ENCODE measurements at places on chromosomes 1 and 21.

- DNase-seq = no peak
These were observed 109.0 kb downstream of the JAK1 start for GRCh38 chr1:64857347-64857746.

DNA sequence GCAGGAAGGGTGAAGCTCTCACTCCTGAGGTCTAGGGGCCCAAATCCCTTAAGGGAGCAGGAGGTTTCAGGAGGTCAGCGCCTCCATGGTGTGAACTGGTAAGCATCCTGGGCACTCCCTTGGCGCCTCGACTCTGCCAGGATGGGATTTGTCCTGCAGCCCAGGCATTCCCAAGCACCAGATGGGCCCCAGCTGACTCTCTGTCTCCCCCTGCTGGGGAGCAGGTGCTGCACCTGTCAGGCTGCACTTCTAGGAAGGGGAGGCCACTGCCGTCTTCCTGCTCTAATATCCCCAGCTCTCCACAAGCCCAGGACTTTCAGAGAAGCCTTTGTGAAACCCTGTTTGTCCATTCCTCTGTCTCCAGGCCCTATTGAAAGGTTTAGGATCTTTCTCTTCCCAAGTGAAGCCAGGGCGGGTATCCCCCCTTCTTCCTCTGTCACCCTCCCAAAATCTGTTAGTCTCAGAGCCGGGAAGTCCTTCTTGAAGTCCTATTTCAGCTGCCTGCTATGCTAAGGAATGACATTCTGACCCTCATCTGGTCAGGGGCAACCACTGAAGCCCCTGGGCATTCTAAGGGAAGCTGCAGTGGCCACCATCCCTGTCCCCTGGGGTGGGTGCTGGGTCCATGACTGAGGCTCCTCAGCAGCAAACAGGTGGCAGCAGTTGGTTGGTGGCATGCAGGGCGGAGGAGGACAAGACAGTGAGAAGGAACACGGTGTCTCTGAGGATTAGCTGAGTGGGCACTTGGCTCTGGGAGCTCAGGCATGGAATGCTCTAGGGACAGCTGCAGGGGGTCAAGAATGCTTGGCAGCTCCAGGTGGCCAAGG is 3.2 kb downstream of the MYBPH start:
- no peak for DNase-seq

DNA sequence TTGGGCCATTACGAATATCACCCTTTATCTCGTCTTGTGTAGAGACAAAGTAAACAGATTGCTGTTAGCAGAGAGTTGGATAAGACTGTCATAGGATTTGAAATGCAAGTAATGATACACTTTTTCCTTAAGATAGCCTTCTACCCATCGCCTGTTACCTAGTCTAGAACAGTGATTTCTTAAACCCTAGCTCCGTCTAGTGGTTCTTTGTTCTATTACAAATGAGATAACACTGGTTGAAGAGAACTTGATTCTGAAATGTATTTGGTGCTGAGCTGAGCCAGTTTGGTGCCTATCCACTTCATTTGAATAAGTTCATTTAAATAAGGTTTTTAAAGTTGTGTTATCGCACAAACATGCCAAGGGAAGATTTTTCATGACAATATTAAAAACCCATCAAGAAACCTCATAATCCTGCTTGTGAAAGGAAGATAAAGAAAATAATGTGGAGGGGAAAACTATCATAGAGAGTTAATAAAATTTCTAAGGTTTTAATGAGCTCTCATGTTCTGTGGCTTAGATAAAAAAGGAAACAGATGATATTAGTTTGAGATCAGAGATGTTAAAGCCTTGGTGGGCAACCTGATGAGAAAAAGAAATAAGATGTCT is 1.5 kb upstream of the KCNH1 start:
- DNase-seq = no peak

DNA sequence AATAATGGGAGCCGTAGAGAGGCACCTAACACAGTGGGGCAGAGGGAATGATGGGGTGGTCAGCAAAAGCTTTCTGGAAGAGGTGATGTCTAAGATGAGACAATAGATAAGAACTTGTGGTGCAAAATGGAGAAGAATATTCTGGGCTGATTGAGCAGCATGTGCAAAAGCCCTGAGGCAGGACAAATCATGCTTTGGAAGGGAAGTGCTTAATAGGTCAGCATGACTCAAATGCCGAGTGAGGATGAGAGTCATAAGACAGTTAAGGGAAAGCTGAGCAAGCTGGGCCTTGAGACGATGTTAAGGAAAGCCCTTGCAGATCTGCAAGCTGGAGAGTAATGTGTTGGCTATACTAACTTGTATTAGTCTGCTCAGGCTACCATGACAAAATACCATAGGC is 37.3 kb upstream of the ASB17 start:
- DNase-seq = no peak

GRCh38 chr1:34265396-34265795 is 88.7 kb downstream of the C1orf94 start:
- DNase-seq = no peak

GRCh38 chr1:201732351-201732750 is 96.6 kb upstream of the IPO9 start:
- DNase-seq = no peak

- no peak for DNase-seq
These were observed 173.0 kb upstream of the LMO4 start for GRCh38 chr1:87155648-87156047.

GRCh38 chr21:14241297-14241696 is 25.3 kb downstream of the RBM11 start:
- DNase-seq = no peak

- no peak for DNase-seq
These were observed 35.7 kb upstream of the HLX start for GRCh38 chr1:220843481-220844011.

DNA sequence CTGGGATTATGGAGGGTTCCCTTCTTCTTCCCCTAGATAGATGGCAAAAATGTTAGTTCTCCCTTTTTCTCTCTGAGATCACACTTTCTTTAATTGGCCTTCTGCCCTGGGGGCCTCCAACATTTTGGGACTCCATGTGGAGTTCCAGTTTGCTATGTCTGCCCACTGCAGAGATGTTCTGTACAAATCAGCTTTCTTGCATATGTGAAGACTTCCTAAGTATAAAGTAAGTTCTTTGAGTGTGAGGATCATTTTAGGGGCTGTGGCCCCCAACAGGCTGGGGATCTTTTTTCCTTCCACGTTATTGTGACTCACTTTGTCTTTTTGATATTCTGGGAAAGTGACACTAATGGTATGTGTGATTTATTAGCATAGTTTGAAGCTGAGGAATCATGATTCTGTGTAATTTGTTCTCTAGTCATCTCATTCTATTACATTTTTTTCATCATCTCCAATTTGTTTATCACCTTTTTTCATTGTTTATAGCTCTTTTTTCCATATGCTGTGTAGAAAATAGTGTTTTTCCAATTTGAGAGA is 48.2 kb downstream of the HHAT start:
- DNase-seq = no peak

GRCh38 chr1:214967865-214968575 is 114.5 kb upstream of the KCNK2 start:
- DNase-seq = no peak

DNA sequence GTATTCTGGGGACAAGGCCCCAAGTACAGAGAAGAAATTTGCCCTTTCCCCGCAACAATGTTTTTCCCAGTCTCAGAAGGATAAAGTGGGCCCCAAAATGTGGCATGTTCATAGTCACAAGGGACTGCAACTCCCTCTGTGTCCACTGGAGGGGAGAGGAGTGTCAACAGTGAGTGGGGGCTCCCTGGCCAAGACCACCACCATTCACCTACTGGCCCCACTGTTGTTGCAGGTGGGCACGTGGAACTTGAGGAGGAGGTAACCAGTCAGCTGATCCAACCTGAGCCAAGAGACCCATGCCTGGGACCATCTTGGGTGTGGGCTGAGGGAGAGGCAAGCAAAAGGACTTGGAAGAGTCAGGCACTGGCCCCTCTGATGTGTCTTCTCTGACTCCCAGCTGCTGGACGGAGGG is 777 bp downstream of the NUDT17 start:
- DNase-seq = no peak

- DNase-seq = no peak
These were observed 23.2 kb upstream of the IFNAR1 start for GRCh38 chr21:33301632-33302002.

DNA sequence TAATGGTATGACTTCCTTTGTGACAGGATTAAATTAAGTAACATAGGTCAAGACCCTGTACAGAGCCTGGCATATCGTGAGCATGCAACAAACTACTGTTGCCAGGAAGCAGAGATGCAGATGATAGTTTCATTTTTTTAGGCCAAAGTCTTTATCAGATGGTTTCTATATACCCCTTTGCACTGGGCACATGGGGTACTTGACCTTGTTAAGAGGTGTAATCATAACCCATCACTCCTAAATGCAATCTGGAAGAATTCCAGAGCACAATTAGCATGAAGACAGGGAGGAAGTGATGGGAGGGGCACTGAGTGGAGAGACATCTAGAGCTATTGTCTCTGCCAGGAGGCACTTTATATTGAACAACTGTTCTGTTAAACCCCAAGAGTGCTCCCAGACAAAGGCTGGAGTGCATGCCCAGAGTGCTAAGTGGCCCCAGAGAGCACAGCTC is 22.1 kb downstream of the ZBTB17 start:
- peak; percentile 92 for DNase-seq

GRCh38 chr1:167431909-167432650 is 86.2 kb downstream of the CD247 start:
- DNase-seq = no peak

DNA sequence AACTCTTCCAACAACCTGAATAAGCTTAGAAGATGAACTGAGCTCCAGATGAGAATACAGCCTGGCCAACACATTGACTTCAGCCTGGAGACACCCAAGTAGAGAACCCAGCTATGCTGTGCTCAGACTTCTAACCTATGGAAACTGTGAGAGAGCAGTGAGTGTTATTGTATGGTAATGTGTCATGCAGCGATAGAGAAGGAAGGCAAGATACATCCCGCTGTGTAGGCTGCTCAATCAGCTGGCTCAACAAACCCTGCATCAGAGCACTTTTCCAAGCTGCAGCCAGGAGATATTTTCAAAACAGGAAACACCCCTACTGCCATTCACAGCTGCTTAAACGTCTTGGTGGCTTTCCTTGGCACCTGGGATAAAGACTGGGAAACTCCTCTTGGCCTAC is 321.3 kb downstream of the SIPA1L2 start:
- DNase-seq = no peak

DNA sequence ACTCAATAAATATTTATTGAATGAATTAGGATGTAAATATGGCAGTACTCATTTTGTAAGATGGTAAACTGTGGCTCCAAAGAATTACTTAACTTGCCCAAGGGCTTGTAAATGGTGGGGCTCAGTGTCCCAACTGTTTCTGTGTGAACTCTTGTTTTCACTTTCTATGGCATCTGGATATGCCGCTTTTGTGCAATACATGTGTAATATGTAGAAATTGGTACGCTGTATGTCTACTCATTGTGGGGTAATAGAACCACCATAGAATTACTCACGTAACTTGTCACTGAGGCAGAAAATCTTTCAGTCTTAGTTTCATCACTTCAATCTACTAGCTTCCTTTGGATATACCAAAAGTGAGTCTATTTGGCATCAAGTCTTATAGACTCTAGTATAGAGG is 977 bp downstream of the PRPF3 start:
- DNase-seq = no peak

- no peak for DNase-seq
These were observed 35.6 kb downstream of the STUM start for GRCh38 chr1:226584164-226584563.

GRCh38 chr1:25253911-25254310 is 6.7 kb upstream of the RSRP1 start:
- no peak for DNase-seq

DNA sequence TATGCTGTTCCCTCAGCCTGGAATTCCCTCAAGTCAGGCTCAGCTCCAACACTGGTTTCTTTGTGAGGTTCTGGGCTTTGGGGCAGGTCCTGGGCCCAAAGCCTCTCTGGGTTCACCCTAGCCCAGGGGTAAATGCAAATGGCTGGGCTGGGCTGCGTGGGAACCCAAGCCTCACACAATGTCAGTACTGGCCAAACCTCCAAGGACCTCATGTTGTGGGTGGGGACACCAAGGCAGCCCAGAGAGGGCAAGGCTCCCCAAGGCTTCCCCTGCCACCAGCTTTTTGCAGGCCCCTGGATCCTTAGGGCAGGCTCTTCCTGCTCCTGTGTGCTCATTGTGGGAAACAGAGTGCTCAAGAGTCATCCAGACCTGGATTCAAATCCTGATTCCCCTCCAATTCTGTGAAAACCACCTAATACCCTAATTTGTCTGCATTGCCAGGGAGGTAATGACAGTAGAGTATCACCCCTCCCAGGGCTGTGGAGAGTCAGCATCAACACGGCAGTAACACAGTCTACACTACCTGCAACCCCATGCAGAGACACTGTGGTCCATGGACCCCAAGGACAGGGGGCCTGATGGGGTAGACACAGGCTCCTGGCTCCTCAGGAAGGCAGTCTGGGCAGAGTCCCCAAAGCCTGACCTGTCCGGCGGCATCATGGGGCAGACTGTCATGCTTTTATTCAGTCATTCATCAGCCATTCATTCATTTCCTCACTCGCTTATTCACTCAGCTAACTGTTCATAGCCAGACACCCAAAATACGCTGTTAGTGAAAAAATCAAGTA is 85.7 kb downstream of the DMRTB1 start:
- no peak for DNase-seq

DNA sequence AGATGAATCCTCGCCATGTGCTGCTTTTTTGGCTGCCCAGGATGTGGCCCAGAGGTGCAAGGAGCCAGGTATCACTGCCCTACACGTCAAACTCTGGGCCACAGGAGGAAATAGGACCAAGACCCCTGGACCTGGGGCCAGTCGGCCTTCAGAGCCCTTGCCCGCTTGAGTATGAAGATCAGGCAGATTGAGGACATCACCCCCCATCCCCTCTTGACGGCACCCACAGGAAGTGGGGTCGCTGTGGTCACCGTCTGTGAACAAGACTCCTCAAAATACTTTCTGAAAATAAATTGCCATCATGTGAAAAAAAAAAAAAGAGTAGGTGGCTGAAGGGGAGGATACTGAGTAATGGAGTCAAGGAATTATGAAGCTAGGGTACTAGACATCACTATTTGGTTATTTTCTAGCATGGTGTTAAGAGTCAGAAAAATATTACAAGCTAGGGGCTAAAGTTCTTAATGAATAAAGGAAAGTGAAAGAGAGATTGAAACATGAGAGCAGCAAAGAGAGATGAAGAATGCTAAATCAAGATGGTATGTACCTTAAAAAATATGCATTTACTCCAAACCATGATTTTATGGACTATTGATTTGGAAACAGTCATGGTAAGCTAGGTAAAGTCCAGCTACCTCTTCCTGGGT is 84.9 kb downstream of the CLEC20A start:
- DNase-seq = no peak

Data from NCI-H1436 treated with DMSO at 0.1 percent for 48 hours (cell line).